ENCODE measurements at places on chromosomes 3 and 15. TPM values are rescaled to one million over a fixed set of nuclear protein-coding genes. Genes with fewer than 3 reads are reported as not detected.

The GOLGA6D gene
- polyA plus RNA-seq = not detected

The DNASE1L3 gene
- 39.3 TPM for polyA plus RNA-seq

The PIGB gene
- polyA plus RNA-seq = 7.7 TPM

The CDCP1 gene
- 21.0 TPM for polyA plus RNA-seq

The GOLGA8O gene
- polyA plus RNA-seq = 0.18 TPM

The CLDN18 gene
- 0.05 TPM for polyA plus RNA-seq

The CLRN1 gene
- not detected for polyA plus RNA-seq

The TRPM1 gene
- 0.37 TPM for polyA plus RNA-seq

The PLSCR5 gene
- not detected for polyA plus RNA-seq

The STARD5 gene
- 12.2 TPM for polyA plus RNA-seq

The PLSCR4 gene
- polyA plus RNA-seq = 6.1 TPM

The CPNE4 gene
- 0.05 TPM for polyA plus RNA-seq

The ARHGEF26 gene
- 5.7 TPM for polyA plus RNA-seq

The ZNF774 gene
- 0.80 TPM for polyA plus RNA-seq

The ROPN1 gene
- polyA plus RNA-seq = not detected

The FBXO40 gene
- polyA plus RNA-seq = not detected

The HERC2 gene
- polyA plus RNA-seq = 28.2 TPM

The UQCC5 gene
- polyA plus RNA-seq = 37.7 TPM

The SLCO2A1 gene
- polyA plus RNA-seq = 6.2 TPM

The GOLGA6L1 gene
- polyA plus RNA-seq = not detected

The DGKG gene
- 1.6 TPM for polyA plus RNA-seq

The CTNNB1 gene
- 54.1 TPM for polyA plus RNA-seq

The NME9 gene
- 0.06 TPM for polyA plus RNA-seq

The ACKR2 gene
- 0.88 TPM for polyA plus RNA-seq

The COPG1 gene
- 75.6 TPM for polyA plus RNA-seq

The RTP4 gene
- 0.90 TPM for polyA plus RNA-seq

The ISL2 gene
- polyA plus RNA-seq = 0.24 TPM

The OSTN gene
- not detected for polyA plus RNA-seq

The SEMA3G gene
- polyA plus RNA-seq = 1.7 TPM

The GOLGA8H gene
- 0.22 TPM for polyA plus RNA-seq

The ADGRG7 gene
- not detected for polyA plus RNA-seq

The ROBO2 gene
- polyA plus RNA-seq = 1.4 TPM

The SUMF1 gene
- 21.6 TPM for polyA plus RNA-seq

The GPR171 gene
- polyA plus RNA-seq = 1.5 TPM

The ST8SIA2 gene
- not detected for polyA plus RNA-seq

The SMCO1 gene
- not detected for polyA plus RNA-seq

The SLC6A11 gene
- 7.3 TPM for polyA plus RNA-seq

The GRAMD1C gene
- polyA plus RNA-seq = 5.9 TPM

The PLD1 gene
- polyA plus RNA-seq = 31.9 TPM

The PLCL2 gene
- 0.22 TPM for polyA plus RNA-seq

The GPR156 gene
- polyA plus RNA-seq = 0.07 TPM

The CADM2 gene
- polyA plus RNA-seq = 0.25 TPM

The SNX33 gene
- polyA plus RNA-seq = 43.4 TPM

The LRTM1 gene
- not detected for polyA plus RNA-seq

The CHRFAM7A gene
- 0.06 TPM for polyA plus RNA-seq

The CCR9 gene
- not detected for polyA plus RNA-seq

The PIF1 gene
- 9.2 TPM for polyA plus RNA-seq

The MAP6D1 gene
- 1.2 TPM for polyA plus RNA-seq

Measured in esophagus (tissue), 2 donors.